Esophagus mucosa (tissue), 1 donor: ENCODE measurements at places on chromosomes 12 and 14. TPM values are rescaled to one million over a fixed set of nuclear protein-coding genes. Genes with fewer than 3 reads are reported as not detected.

DNA sequence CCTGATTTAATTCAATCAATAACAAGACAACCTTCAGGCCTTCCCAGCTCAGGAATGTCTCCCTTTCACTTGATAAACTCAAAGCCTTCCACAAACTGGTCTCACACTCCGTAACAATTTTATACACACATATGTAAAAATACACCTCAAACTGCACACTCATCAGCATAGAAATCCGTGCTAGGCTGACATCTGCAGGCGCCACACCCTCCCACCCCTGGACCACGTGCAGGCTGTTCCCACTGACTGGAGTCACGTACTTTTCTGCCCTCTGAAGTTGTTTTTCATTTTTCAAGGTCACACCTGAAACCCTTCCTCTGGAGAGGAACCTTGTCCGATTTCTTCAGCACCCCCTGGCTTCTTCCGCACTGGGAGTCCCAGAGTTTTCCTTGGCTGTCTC, 27.6 kb downstream of the FBXO21 start:
- no peak for ATAC-seq

GRCh38 chr14:71320107-71320733, 413.0 kb downstream of the PCNX1 start:
- ATAC-seq: peak; percentile 95

DNA sequence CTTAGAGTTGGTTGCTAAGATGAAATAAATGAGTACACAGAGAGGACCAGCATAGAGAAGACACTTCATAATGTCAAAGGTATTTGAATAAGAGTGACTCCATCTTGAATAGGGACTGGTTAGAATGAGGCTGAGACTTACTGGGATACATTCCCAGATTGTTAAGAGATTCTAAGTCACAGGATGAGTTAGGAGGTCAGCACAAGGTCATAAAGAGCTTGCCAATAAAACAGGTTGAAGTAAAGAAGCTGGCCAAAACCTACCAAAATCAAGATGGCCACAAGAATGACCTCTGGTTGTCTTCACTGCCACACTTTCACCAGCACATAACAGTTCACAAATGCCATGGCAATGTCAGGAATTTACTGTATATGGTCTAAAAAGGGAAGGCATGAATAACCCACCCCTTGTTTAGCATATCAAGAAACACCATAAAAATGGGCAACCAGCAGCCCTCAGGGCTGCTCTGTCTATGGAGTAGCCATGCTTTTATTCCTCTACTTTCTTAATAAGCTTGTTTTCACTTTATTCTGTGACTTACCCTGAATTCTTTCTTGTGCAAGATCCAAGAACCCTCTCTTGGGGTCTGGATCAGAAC, 8.3 kb upstream of the SERPINA1 start:
- no peak for ATAC-seq

GRCh38 chr12:68624933-68625332, 14.2 kb downstream of the RAP1B start:
- no peak for ATAC-seq

DNA sequence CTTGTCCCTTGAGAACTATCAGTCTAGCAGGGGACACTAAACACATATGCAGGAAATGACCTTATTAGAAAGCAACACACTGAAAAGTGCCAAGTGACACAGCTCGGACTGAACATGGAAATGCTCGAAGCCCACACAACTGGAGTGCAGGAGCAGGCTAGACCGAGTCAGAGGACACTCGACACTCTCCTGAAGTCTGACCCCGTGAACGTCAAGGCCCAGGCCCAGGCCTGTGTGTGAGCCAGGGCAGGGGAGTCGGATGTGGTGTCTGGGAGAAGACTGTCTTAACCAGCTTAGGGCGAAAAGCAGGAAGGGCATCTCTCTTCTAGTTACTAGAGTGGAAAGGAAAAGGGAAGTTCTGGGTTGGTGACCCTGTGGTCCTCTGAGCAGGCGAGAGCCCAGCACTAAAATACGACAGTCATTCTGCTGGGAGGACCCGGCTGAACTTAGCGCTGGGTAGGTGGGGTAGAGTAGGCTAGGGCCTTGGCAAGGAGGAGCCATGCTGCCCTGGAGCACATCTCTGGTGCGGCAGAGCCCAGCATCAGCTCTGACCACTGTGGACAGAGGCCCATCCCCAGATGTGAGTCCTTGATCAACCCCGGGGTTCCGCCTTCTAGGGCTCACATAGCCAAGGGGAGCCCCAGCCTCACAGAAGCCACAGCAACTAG, 93.0 kb downstream of the NTF3 start:
- no peak for ATAC-seq

ADCY4 gene
- 4.5 TPM for total RNA-seq

CLEC4D gene
- total RNA-seq: 0.24 TPM

CLEC1A gene
- total RNA-seq: 0.68 TPM
